ENCODE measurements at places on chromosomes 2 and 18.

DNA sequence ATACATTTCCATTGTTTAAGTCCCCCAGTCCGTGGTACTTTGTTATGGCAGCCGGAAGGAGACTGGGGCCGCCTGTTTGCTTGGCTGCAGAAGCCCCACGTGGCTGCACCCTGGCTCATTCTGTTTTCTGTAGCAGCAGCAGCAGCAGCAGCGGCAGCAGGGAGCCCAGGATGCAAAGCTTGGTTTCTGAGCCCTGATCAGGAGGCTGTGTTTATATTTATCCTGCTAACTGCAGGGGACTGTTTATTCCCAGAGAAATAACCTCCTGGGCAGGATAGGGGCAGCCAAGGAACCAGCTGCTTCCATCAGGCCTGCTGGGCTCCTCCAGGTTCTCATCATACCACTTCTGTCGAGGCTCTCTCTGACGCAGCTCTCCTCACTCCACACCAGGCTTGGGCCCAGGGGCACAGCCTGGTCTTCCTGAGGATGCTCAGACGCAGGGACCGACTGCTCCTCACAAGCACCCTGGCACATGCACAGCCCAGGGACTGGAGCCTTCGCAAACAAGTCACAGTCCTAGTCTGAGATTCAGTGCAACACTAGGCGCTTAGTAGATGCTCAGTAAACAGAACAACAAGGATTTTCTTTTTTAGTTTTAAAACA is 139.0 kb downstream of the MSH2 start:
- no peak for DNase-seq

- DNase-seq = no peak
Observed at GRCh38 chr18:75212751-75213090, 2.1 kb downstream of the TSHZ1 start.

GRCh38 chr18:48990481-48991318 is 39.9 kb upstream of the SMAD7 start:
- DNase-seq = no peak

- DNase-seq = no peak
Observed at GRCh38 chr18:73691118-73691517, 456.5 kb downstream of the FBXO15 start.

DNA sequence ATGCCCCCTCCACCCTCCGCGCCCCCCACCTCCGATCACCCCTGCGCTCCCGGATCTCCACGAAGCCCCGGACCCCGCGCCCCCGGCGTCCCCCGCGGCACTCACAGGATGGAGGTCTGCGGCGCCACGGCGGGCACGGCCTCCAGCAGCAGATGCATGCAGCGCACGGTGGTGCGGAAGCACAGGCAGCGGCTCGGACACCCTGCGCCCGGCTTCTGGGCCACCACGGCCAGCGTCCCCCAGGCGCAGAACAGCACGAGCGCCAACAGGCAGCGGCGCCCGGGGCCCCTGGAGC is 217 bp downstream of the PXDN start:
- DNase-seq = no peak

- no peak for DNase-seq
Observed at GRCh38 chr2:174606336-174606735, 8.7 kb upstream of the WIPF1 start.

DNA sequence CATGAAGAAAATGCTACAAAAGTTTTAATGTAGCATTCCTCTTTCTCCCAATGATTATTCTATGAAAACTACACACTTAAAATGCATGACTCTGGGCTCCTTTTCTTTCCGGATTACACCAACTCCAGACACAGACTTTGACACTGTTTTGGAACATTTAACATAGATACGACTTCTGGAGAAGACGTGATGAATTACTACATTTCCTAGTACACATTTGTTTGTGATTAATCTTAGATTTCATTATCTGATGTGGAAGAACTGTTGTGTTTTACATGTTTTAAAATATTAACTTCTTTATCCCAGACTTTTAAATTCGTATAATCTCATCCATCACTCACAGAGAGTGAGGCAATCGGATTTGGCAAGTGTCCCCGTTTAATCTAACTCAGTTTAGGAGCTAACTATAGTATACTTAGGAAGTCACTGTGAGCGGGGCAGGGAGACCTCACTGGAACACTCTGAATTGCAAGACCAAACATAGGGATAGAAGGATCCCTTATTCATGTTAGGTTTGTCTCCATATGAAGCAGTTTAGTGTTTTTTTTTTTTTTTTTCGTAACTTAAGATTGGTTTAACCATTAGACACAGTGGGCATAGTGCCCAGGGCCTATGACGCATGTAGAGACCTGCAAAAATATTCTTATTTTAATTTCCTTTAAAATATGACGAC is 66.7 kb downstream of the PDE1A start:
- DNase-seq = no peak

DNA sequence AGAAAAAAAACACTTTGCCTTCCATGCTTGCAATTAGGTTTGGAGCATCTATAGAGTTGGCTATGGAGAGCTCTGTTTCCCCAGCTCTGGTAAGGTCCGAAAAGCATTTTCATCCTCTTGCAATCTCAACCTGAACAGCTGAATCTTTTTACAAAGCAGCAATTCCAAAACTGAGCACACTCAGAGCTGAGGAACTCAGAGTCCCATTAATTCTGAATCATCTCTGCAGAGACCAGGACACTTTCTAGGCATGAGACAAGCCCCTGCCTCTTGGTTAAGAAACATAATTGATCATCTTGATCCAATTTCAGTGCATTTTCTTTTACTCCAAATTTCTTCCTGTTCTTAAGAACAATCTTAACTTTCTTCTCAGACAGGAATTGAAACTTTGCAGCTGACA is 4.2 kb downstream of the CNGA3 start:
- no peak for DNase-seq

GRCh38 chr2:66569321-66569851 is 134.5 kb downstream of the MEIS1 start:
- no peak for DNase-seq

- no peak for DNase-seq
Observed at GRCh38 chr18:49788327-49788898, 24.9 kb downstream of the ACAA2 start.

GRCh38 chr2:207091928-207092327 is 73.8 kb downstream of the KLF7 start:
- no peak for DNase-seq

GRCh38 chr2:204732019-204732418 is 186.7 kb downstream of the PARD3B start:
- no peak for DNase-seq

DNA sequence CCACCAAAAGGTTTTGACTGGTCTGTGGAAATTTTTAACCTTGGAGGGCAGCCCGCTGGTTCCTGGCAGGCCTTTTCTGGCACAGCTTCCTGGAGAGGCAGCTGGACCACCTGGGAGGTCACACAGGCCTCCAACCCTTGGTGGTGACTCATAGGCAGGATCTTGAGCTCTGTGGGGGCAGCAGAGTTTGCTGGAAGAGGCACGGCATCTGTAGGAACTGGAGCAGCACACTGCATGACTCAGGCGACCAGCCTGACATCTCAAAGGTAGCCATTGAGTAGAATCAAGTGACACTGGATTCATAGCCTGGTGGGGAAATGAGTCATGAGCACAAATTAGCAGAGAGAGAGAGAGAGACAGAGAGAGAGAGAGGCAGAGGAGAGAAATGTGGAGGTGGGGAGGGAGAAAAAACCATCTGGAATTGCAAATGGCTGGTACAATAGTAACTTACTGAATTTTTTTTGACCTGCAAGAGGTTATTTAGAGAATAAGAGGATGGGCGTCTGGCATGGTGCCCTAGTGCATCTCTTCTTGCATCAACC is 57.4 kb downstream of the TRPM8 start:
- no peak for DNase-seq

DNA sequence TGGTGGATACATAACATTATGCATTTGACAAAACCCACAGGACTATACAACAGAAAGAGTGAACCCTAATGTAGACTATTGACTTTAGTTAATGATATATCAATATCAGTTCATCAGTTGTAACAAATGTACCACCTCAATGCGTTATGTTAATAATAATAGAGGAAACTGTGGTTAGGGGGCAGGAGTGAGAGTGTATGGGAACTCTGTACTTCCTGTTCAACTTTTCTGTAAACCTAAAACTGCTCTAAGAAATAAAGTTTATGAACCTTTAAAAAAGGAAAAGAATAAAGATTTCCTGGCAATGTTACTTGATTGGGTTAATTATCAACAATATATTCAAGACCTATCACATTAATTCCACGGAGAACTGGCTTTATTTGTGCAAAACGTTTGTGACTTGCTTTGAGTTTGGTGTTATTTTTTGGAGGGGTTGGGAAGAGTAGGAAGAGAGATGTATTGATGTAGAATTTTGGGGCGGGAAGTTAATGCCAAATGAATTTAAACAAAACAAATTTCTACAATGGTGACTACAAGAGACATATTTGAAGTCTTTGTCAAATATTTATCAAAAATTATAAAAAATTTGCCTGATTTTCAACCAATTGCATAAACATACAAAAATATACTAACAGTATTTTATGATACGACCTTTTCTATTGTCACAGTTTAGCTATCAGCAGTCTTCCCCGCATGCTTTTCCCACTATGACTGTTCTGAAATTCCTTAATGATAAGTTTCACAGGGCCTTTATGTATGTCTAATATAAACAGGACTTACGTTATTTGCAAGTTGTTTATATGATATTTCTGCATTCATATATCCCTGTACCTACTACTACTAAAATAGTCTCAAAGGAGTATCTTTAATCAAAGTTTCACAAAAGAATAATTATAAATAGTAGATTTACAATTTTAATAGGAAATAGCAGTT is 2.1 kb upstream of the RTN4 start:
- no peak for DNase-seq

DNA sequence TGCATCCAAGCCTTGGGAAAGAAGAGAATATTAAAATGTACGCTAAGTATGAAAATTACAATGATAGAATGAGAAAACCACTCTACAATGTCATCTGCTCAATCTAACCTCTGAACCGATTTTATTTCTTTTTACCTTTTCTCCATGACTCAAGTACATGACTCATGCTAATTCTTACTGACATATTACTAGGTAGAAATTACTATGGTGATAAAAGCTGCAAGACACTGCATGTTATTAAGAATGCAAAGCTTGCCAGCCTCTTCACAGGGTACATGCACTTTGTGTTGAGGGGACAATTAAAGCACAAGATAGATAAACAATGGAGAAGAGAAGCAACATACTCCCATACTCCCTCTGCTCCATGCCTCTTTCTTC is 20.7 kb downstream of the SFT2D3 start:
- DNase-seq = no peak

GRCh38 chr2:68388772-68389171 is 23.7 kb downstream of the PLEK start:
- no peak for DNase-seq

DNA sequence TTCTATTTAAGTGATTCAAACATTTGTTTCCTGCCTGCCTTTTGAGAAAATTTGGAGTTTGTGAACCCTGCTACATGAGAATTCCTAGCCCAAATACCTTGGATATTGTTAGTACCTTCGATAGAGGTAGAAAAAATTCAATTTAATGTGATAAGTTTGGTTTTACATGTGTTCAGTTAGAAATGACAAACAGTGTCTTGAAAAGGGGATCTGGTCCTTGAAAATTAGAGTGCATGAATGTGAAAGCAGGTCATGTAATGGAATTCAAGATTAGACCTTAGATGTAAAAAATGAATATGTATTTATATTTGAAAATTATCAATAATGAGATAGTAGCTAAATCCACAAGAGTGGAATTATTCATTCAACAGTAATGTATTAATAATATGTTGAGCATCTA is 70.5 kb downstream of the PIK3C3 start:
- DNase-seq = no peak

DNA sequence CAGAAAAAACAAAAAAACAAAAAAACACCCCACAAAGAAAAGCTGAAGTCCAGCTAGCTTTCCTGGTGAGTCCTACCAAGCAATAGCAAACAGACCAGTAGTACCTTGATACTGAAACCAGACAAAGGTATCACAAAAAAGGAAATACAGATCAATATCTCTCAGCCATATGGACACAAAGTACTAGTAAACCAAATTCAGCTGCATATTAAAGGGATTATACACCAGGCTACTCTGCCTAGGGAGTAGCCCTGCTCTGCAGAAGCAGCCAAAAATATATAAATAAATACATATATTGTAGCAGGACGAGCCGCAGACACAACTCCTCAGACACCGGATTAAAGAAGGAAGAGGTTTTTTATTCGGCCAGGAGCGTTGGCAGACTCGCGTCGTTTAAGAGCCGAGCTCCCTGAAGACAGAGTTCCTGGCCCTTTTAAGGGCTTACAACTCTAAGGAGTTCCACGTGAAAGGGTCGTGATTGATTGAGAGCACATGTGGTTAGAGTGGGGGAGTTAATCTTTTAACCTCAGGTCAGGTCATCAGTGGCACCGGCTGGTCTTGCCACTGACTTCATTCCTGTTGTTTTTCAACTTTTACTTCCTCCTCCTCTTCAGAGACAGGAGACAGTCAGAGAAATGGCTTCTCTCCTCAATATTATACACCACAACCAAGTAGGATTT is 38.4 kb upstream of the DTNB start:
- DNase-seq = no peak

DNA sequence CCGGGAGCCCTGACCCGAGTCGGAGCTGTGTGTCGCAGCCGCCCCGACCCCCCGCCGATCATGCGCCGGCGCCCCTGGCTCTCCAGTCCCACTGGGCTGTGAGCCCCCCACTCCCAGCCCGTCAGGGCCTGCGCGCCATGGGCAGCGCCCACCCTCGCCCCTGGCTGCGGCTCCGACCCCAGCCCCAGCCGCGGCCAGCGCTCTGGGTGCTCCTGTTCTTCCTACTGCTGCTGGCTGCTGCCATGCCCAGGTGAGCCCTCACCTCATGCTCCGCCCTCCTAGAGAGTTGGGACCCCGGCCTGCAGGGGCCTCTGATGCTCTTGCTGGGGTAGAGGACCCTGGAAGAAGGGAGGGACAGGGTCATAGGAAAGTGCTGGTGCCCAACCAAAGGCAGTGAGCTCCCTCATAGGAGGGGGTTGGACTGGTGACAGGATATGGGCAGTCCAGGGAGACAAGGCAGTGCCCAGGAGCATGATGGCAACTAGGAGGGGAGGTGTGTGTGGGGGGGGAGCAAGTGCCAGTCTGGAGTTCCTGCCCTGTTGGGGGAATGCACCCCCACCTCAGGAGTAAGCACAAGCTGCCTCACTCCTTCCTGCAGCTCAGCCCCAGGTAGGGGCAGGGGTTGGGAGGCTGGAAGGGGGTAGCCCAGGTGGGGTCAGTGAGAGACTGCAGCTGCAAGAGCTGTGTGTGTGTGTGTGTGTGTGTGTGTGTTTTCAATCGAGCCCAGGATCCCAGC is 375 bp downstream of the WNT10A start:
- no peak for DNase-seq
